ENCODE measurements at places on chromosomes 2 and 18.
A peak's percentile ranks its signal among the peaks of the same experiment; 100 is the strongest.

GRCh38 chr2:216949700-216950413, 90.0 kb upstream of the TNP1 start:
- no peak for DNase-seq

DNA sequence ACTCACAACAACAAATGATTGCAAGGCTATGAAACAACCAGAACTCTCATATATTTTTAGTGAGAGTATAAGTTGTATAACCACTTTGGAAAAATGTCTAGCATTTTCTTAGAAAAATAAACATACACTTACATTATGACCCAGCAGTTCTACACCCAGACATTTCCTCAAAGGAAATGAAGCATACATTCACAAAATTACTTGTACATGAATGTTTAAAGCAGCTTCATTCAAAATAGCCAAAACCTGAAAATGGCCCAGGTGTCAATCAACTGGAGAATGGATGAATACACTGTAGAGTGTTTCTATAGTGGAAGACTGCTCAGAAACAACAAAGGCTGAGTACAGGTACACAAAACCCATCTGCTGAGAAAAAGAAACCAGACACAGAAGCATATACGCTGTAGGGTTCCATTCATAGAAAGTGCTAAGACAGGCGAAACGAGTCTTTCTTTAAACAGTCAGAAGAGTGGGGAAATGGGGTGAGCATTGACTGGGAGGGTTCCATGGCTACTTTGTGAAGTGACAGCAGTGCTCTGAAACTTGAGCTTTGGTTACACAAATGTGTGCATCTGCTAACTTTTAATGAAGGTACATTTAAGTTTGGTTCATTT, 799.0 kb downstream of the DCDC2C start:
- DNase-seq: no peak

- no peak for DNase-seq
Measured at GRCh38 chr2:186610785-186611184, 20.9 kb downstream of the ITGAV start.

DNA sequence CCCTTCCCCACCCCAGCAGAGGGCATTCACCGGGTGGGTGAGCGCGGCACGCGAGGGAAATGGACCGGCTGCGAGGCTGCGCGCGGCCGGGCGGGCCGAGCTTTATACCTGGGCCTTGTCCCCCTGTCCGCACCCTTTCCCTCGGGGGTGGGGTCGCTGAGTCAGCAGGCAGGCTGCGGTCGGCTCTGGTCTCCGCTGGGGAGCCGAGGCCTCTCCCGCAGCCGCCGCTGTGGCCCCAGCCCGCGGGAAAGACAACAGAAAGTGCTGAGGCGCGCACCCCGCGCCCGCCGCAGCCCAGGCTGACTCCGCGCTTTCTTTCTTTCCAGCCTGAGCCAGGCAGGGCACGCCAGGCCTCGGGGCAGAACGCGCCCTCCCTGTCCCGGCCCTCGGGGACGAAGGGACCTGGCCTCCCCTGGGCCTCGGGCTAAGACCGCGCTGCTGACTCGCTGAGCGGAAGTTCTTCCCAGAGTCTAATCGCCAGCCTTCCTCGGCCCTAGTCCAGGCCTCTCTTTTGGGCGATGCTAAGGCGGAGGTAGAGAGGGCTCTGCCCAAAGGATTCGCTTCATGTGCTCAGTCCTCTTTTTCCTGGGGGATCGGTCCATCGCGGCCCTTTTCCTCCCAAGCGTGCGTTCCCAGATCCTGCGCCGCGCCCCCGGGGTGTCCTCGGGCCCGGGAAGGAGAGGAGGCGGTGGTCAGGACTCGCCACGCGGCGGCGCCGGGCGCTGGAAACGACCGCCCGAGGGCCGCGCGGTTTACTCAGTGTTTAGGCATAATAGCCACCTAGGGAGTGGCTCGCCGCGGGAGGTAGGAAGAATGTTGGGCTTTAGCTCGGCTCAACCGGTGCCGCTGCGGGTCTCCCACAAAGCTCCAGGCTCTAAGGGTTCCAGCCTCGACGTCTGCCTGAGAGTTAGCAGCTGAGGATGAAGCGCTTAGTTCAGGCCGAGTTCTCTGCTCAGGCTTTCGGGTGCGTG, at the start of gene CRYBA2:
Gene CRYBA2 (minus strand): TSS at position 78 of the 971 bp plus-strand sequence. CDS start 246 bp downstream, outside the sequence.
- peak; percentile 27 for DNase-seq

DNA sequence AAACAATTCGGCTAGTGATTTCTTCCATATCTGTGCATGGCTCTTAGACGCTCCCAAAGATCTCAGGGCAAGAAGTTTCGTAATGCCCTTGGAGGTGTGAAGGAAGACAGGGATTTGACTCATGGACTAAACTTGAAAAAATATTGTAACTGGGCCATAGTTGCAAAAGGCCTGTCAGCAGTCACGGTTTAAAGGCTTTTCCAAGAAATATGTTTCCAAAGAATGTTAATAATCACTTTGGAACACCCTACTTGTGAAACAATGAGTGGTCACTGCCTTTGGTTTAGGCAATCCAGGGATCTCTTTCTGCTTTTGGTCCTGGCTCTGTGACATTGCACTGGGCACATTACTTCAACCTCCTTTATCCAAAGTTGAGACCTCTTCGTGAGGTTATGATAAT, 102.5 kb upstream of the RASGRP3 start:
- DNase-seq: no peak

GRCh38 chr2:207362716-207363115, 167.0 kb upstream of the CREB1 start:
- DNase-seq: no peak

GRCh38 chr18:59892123-59892522, 7.7 kb upstream of the PMAIP1 start:
- DNase-seq: no peak

DNA sequence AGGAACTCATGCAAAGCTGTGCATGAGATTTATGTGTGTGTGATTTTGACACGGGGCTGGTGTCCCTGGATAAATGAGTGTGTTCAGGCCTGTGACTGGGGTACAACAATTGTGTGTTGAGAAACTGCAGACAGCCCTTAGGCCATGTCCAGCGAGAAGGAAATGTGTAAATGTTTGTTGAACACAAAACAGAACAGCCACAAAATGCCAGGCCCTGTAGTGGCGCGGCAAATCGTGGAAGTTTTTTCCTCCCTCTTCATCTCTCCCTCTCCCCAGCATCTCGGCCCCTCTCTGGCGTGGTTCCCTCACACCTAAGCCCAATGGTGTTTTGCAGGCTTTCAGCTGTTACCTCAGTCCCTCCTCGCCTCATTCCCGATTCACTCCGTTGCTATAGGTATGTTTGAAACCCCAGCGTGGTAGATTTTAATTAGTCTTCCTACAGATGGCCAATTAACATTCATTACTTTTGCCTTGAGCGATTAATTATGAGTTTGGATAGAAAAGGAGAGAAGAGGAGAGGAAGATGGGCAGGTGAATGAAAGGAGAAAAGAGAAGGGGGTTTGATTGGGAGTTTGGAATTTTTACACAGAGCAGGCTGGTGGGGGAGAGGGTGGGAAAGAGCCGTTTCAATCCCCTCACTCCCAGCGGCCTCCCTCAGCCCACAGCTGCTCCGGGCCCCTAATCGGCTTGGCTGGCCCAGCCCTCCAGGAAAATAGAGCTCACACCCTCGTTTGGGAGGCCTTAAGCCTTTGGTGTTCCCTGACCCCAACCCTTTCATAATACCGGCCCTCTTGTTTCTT, 10.8 kb downstream of the SPR start:
- no peak for DNase-seq

GRCh38 chr2:74261204-74261864, 62.9 kb downstream of the MTHFD2 start:
- DNase-seq: peak; percentile 4

GRCh38 chr2:173099271-173099670, 23.6 kb downstream of the MAP3K20 start:
- no peak for DNase-seq

DNA sequence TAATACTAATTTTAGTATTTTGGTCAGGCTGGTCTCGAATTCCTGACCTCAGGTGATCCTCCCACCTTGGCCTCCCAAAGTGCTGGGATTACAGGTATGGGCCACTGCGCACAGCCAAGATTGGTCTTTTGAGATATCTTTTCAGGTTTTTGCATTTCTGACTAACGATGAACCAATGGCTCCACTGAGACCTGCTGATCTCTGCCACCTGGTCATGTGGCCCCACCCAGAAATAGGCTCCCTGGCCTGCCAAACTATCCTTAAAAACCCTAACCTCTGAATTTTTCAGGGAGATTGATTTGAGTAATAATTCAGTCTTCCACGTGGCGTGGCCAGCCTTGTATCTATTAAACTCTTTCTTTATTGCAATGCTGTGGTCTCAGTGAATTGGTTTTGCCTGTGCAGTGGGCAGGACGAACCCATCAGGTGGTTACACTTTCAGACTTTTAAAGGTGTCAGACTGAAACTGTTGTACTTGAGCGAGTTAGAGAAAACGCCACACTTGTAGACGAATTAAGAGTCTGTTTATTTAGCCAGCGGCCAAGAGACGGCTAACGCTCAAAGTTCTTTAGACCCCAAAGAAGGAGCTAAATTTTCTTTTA, 85.8 kb upstream of the MSH6 start:
- no peak for DNase-seq

DNA sequence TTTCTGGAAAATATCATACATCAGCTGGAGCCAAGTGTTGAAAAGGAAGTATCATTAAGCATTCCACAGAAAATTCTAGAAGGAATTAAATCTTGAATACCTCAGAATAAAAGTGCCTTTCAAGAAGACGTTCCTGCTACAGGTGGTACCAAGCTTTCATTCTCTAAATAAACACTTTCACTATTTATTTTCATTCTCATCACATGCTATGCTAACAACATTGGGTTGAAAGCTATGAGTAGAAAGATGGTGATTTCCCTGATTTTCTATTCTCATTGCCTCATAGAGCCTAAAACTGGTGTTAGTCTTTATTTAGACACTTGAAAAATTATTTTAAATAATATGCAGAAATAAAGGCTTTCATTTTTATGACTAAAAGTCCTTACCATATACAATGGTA, 324.7 kb downstream of the LRP1B start:
- no peak for DNase-seq

GRCh38 chr2:217404236-217404760, 544.4 kb upstream of the TNP1 start:
- DNase-seq: no peak

GRCh38 chr2:218743068-218743467, 32.4 kb downstream of the TTLL4 start:
- no peak for DNase-seq

DNA sequence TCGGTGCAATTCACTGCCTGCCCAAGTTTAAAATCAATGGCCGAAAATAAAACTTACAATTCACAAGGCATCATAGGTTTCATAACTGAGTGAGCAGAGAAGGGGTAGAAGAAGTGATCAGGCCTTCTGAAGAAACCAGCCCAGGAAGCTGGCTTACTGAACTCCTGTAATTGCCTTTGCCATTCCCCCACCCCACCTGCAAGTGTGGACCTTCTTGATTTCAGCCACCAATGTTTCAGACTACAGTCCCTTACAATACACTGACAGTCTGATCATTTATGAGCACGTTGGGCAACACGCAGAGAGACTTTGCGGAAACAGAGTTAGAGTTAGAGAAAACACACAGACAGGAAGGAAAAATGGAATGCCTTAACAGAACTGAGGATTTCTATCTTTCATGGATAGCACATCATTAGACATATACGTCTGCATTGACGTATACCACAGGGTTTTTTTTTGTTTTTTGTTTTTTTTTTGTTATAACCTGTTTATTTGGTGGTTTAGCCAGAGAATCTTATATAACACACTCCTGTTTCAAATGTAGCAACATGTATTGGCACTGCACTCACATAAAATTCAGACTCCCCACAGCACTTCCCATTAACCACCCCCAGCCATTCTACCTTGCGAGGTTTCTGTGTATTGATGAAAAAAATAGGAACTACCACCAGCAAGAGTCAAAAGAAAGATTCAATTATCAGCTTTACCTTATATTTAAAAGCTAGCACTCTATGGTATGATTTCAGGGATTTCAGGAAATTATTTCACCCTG, 126.4 kb downstream of the CACNB4 start:
- DNase-seq: no peak
